ENCODE measurements at places on chromosomes 3 and 15.
A peak's percentile ranks its signal among the peaks of the same experiment; 100 is the strongest.

- no peak for DNase-seq
Measured at GRCh38 chr3:9606108-9606507, 43.2 kb upstream of the MTMR14 start.

DNA sequence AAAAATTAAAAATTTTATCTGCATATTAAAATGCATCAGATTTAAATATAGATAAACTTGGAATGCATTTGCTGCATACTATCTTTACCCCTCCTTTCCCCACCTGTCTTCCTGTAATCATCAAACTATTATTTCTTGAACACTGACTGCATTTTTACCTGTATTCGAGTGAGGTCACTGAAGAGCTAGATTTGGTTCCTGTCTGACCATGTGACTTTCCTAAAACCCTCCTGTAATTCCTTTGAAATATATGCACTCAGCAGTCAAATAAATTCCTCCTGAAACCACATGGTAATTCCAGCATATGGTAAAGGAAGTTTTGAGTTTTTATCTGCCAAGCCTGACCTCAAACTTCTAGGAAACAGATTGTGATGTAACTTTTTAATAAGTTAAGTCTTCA, 445.6 kb upstream of the FRG2C start:
- DNase-seq, result no peak

DNA sequence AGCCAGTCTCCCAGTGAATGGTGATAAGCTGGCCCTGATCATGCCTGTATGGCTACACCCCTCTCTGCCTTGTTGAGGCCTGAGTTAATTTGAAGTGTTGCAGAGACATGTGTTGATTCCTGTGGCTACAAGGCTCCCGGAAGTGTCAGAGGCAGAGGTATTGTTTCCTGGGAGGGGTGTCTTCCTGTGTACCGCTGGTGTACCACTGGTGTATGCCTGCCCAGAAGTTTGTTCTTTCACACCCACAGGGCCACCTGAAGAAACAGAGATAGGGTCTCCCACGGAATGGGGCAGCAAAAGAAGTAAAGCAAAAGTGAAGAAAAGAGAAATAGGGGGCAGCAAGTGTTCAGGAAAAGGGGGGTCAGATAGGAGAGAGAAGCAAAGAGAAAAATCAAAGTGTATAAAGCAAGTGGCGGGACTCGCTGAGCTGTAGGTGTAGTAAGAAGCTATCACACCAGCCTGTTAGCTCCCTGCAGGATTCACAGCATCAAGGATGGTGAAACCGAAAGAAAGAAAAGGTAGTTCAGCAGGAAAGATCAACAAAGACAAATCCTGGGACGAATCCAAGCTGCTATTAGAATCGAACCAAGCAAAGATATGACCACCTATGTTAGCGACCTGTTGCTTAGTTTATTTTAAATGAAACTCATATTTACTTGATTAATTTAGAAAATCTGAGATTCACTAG, 36.6 kb upstream of the CD47 start:
- DNase-seq, result peak; percentile 62

DNA sequence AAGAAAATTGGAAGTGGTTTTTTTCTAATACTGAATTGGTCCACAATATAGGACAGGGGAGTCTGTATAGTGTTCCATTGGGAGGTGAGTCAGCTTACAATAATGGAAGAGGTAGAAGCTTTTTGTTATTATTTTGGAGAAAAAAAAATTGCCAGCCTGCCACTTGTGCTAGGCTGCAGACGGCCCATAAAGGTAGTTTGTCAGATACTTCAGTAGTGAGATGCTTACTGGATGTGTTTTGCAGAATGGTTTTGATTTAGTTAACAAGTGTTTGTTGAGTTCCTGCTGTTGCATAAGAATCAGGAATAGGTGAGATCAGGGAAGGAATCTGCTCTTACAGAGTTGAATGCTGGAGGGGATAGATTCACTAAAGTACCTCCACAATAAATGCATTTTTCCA, 1.0 kb downstream of the DTWD1 start:
- DNase-seq, result no peak

DNA sequence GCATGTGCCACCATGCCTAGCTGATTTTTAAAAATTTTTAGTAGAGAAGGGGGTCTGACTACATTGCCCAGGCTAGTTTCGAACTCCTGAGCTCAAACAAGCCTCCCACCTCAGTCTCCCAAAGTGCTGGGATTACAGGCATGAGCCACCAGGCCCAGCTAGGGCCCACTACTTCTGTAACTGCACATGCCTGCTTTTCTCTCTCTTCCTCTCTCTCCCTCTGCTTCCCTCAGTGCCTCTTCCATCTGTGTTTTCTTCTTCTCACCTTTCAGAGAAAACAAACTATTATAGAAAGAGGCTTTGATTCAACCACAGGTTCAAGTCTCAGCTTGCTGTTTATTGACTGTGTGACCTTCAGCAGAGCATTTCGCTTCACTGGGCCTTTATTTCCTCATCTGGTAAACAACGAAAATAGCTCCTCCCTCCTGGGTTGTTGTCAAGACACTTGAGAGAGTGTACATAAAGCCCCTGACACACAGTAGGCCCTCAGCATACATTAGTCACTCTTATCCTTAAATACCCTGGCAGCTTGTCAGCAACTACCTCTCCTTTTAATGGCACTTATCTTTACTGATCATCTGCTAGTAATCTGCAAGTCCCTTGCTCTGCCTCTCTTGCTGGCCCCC, 10.2 kb downstream of the TADA3 start:
- no peak for DNase-seq

GRCh38 chr15:77907824-77908751, 169.4 kb downstream of the TBC1D2B start:
- no peak for DNase-seq

- DNase-seq, result no peak
Measured at GRCh38 chr3:116930786-116931185, 221.2 kb downstream of the TUSC7 start.

GRCh38 chr3:170751899-170752293, 118.1 kb downstream of the RPL22L1 start:
- DNase-seq, result no peak

DNA sequence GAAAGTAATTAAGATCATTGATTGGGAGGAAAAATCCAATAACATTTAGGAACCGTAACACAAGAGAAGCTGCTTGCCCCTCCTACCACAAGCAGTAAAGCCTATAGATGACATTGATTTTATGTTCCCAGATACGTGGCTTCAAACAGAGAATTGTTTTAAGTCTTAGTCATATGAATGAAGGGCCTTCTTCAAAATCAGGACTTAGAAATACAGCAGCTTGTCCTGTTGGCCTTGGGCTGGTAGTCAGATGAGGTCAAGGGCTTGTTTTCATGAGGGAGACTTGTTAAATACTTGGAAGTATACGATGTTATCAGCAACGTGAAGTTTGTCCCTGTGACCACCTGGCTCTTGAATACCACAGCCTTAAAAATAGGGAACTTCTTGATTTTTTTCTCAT, 114.4 kb downstream of the VGLL4 start:
- DNase-seq, result no peak

DNA sequence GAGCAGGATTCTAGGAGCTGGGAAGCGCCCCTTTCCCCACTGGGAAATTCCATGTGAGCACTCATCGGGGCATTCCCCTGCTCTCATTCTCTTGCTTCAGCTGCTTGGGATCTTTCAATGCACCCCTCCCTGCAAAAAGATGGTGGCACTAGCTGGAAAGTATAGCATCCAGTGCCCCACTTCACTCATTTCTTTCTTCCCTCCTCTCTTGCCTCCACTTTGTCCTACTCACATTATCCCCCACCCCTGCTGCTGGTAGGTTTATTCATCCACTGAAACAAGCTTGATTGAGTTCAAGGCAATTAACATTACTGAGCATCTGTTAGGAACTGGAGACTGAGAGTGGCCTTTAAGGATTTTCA, 84.8 kb upstream of the LIMD1 start:
- no peak for DNase-seq

- no peak for DNase-seq
Measured at GRCh38 chr3:74167926-74168325, 446.5 kb downstream of the CNTN3 start.

- DNase-seq, result no peak
Measured at GRCh38 chr3:160739079-160739478, 17.0 kb upstream of the PPM1L start.

- no peak for DNase-seq
Measured at GRCh38 chr15:77510066-77511057, 89.7 kb downstream of the HMG20A start.

All from natural killer cell treated with Interleukin-12 subunit alpha and Interleukin-12 subunit beta and Interleukin-15 and Interleukin-18, amount 100 ng/mL, for 72 hours (primary cell).